ENCODE measurements at places on chromosomes 16 and 17.

DNA sequence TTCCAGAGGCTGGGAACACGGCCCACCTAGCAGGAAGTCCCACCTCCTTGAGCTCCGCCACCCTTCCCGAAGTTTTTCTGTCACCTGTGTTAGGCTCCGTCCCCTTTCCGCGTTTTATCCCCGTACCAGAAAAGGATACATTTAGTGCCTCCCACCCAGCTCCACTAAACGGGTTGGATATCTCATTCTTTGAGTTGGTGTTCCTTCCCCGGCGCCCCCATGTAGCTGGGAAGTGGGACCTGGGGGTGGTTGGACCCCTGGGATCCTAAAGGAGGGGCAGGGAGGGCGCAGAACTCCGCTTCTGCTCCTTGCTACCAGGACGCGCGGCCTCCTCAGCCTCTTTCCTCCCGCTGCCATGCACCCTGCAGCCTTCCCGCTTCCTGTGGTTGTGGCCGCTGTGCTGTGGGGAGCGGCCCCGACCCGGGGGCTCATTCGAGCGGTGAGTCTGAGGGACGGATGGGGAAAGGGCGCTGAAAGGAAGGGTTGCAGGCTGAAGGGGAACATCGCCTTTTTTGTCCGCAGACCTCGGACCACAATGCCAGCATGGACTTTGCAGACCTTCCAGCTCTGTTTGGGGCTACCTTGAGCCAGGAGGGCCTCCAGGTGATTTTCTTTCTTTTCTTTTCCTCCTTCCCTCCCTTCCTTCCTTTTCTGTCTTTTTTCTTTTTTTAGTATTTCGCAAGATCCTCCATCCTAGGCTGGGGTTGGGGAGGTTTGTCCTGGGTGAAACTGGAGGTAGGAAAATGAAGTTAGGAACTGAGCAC, 669 bp downstream of the RNF167 start:
- DNase-seq: peak; percentile 83

DNA sequence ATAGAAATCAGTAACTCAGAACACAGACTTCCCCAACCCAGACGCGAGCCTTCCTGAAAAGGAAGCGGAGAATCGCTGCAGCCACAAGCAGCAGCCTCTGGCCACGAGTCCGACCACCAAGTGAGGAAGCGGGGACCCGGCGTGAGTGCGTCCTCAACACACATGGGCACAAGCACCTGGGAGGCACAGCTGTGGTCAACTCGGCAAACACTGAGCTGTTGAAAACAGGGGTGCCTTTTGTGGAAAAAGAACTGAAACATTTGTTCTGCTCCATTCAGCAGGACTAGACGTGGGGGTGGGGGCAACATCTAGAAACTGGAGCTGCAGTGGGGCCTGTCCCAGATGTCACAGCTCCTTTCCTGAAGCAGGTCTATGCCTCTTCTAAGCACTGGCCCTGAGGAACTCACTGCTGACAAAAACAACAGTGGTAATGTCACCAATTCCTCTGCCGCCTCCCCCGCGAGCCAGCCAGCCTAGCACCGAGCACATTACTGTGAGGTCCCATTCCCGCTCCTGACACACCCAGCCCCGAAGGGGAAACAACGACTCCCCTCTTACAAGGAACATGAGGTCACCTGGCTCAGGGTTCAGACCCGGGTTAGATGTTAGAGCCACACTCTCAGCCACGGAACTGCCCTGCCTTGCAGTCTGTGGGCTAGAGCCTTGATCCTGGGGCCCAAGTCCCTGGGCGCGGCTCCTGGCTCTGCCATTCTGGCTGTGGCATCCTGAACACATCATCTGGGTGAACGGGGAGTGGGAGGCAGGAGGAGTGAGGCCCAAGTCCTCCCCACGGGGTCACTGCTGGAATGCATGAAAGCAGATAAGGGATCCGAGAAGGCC, 29.0 kb downstream of the KDM8 start:
- no peak for DNase-seq

- no peak for DNase-seq
Measured at GRCh38 chr16:17497648-17498047, 26.9 kb upstream of the XYLT1 start.

- DNase-seq: no peak
Measured at GRCh38 chr17:27958708-27959381, 65.7 kb upstream of the LYRM9 start.

GRCh38 chr17:921161-921560, 58.4 kb downstream of the NXN start:
- no peak for DNase-seq

- peak; percentile 83 for DNase-seq
Measured at GRCh38 chr17:21513012-21513570, 136.9 kb downstream of the KCNJ12 start.

GRCh38 chr16:4904108-4904941, 32.6 kb downstream of the PPL start:
- no peak for DNase-seq

GRCh38 chr17:72421128-72422092, 300.6 kb downstream of the SOX9 start:
- peak; percentile 71 for DNase-seq

DNA sequence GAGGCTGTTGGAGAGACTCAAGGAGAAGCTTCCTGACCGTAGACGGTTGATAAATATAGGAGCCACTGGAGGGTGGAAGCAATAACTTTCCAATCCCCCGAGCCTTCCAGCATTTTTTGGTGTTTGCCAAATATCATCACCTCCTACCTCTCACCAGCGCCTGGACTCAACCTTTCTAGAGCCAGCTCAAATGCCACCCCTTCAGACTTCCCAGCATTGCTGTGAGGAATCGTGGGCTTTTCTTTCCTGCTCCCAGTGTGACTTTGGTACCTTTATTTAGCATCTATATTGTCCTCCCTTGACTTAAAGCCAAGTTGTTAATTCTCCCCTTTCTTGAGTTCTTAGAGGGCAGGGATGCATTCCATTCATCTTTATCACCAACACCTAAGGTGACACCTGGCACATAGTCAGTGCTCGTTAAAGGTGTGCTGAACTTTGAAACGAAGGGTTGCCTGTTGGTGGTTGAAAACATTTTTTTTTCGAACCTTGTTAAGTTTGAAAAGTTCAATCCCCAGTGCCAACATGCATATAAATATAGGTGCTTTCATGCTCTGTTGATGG, 35.3 kb upstream of the CCR7 start:
- no peak for DNase-seq

DNA sequence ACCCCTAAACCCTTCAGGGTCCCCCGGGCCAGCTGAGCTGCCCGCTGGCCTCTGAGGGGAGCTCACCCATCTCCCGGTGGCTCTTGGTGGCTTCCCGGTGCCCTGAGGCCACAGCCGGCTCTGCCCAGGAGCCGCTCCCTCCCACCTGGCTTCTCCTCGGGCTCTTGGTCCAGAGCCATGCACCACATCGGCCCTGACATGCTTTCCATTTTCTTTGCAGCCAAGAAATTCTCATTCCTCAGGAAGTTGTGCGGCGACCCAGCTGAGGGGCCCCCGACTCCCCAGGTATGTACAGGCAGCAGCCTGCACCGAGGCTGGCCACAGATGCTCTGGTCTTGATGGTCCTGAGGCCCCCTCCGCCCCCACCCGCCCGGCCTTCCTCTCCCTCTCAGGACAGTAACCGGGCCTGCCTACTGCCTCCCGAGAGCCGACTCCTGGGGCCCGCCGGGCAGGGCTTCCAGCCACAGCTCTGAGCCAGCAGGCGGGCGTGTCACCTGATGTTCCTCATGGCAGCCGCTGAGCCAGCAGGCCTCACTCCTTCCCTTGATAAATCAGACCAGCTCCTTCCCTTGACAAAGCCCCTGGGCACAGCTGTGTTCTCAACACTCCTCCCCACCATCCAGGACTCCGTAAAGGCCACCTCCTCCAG, 28.4 kb upstream of the ZFPM1 start:
- DNase-seq: no peak

DNA sequence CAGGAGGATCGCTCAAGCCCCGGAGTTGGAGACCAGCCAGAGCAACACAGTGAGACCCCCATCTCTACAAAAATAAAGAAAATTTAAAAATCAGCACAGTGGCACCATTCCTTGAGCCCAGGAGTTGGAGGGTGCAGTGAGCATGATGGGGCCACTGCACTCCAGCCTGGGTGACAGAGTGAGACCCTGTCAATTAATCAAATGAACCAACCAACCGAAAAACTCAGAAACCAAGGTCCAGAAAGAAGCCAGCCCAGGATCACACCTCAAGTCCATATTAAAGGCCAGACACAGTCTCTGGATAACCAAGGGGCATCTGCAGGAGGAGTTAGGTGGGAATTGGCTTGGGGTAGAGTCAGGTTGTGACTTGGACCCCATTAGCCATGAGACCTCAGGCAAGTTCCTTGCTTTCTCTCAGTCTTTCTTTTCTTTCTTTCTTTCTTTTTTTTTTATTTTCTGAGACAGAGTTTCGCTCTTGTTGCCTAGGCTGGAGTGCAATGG, 2.4 kb downstream of the HSD17B1 start:
- DNase-seq: no peak

GRCh38 chr17:77741109-77741508, 217.4 kb upstream of the TNRC6C start:
- no peak for DNase-seq

GRCh38 chr16:56848955-56849689, 15.9 kb upstream of the SLC12A3 start:
- DNase-seq: no peak

GRCh38 chr17:62597920-62598319, 29.6 kb upstream of the MRC2 start:
- DNase-seq: no peak

- DNase-seq: peak; percentile 43
Measured at GRCh38 chr16:12758031-12758669, 45.5 kb downstream of the CPPED1 start.

DNA sequence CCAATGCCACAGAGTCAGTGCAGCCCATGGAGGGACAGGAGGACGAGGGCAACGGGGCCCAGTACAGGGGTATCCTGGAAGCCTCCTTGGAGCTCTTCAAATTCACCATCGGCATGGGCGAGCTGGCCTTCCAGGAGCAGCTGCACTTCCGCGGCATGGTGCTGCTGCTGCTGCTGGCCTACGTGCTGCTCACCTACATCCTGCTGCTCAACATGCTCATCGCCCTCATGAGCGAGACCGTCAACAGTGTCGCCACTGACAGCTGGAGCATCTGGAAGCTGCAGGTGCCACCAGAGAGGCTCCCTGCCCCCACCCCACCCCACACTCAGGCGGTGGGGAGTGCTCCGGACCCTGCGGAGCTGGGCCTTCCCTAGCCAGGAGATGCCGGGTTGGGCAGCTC, 16.6 kb downstream of the TRPV2 start:
- no peak for DNase-seq

- no peak for DNase-seq
Measured at GRCh38 chr16:57240851-57241250, 4.2 kb upstream of the ARL2BP start.

- peak; percentile 74 for DNase-seq
Measured at GRCh38 chr17:75601057-75601987, 13.7 kb downstream of the MYO15B start.

DNA sequence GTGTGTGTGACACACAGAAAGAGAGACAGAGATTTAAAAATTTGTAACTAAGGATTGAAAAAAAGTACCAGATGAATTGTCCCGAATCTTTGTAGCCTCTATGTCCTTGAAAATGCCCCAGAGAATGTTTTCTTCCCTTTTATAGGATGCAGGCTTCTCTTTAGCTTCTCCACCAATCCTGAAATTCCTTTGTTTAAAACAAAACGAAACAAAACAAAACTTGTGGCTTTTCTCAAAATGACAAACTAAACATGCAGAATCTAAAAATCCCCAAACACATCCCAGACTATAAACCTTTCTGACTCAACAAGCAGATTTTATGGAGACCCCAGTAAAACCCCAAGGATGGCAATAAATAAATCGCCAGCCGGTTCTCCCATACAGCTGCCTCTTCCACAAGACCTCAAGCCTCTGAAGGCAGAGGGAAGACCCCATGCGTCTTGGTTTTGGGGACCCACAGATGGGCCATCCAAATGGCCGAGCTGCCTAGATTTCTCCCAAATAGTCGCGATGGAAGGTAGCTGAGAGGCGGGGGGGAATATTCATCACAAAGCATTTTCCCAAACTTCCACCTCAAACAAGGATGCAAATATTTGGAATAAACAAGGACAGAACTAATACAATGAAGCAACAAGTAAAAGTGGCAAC, 269.5 kb upstream of the FOXF1 start:
- DNase-seq: no peak

- DNase-seq: peak; percentile 30
Measured at GRCh38 chr17:43917348-43918025, 10.2 kb upstream of the MPP2 start.

- no peak for DNase-seq
Measured at GRCh38 chr17:57739402-57740234, 5.5 kb downstream of the CCDC182 start.

DNA sequence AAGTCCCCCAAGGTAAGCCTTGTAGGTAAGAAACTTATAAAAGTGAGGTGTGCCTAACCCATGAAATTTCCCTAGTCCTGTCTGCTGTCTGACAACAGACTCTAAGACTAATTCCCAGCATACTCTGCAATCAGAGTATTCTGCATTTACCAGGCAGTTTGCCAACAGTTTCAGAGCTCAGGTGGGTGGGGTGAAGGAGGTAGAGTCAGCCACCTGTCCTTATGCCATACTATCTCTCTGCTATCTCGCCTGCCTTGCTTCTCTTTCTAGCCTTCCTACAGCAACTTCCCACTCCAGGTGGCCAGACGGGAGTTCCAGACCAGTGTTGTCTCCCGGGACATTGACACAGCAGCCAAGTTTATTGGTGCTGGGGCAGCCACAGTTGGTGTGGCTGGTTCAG, 2.3 kb downstream of the ATP5MC1 start:
- DNase-seq: peak; percentile 37

DNA sequence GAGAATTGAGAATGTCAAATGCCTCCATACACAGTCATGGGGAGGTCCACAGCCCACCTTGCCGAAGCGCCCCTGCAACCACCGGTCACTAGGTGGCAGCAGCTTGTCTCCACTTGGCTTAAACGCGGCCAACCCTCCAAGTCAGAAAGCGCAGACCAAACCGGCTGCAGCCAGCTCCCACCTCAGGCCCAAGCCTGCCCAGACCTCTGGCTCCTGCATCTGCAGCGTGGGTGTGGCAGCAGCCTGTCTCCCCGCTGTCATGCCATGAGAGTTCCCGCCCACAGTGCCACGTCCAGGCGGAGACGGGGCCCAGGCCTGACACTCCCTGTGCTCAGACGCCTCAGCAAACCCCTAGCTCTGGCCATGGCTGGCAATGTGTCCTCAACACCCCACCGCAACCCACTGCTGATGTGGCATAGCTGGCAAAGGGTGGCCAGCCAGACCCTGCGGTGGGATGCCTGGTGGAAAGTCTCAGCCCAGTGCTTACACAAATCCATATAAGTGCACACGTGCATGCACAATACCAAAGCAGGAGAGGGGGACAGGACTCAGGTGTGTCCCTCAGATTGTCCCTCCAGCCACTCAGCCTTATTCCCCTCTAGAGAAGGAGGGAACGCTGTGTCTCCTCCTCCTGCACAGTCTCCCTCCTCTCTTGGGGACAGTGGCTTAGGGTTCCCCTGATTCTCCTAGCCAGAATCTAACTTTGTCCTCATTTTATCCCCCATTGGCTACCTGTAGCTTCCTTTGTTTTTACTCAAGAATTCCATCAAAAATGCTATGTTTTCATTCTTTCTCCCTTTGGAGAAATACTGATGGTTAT, 10.9 kb downstream of the COPZ2 start:
- peak; percentile 83 for DNase-seq

DNA sequence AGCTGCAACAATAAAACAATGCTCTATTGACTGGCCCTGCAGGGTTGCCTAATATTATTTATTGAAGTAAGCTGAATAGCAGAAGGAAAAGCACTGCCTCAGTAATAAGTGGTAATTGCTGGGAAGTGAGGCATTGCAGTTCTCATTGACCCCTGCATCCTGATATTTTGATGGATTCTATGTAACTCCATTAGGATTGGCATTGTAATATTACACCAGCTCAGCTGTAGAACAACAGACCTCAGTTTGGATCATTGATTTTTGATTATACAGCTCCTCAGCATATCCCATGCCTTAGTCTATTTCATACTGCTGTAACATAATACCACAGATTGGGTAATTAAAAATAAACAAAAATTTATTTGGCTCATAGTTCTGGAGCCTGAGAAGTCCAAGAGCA, 650.6 kb upstream of the SALL1 start:
- no peak for DNase-seq
